ENCODE measurements at places on chromosomes 6 and 20.

DNA sequence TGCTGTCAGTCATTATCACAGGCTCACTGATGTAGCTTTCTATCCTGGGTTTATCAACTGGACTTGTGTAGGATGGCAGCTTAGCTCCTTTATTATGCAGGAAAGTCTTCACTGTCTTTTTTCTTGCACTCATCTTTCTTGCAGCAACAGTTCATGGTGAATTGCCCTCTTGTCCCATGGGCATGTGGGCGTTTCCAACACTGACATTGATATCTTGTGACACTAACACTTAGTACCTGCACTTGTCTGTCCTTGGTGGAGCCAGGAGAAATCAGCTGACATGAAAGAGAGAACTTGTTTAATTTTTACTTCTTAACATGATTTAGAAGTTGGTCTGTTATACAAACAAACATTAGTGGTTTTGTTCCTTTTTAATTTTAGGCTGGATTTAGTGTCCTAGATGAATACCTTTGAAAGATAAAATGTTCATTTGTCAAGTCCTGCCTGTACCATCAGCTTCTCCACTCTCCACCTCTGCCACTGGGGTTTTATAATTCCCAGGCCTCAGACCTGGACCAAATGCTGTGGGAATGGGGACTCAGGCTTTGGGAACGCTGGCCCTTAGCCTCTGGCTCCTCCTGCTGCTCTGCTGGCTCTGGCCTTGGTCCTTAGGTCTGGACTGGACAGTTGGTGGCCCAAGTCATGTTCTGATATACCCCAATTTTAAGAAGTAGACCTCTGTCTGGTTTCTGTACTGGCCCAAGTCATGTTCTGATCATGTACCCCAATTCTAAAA is 161.0 kb upstream of the LAMP5 start:
- no peak for DNase-seq

- DNase-seq: no peak
These were observed 1.4 kb downstream of the CST3 start for GRCh38 chr20:23636182-23636907.

DNA sequence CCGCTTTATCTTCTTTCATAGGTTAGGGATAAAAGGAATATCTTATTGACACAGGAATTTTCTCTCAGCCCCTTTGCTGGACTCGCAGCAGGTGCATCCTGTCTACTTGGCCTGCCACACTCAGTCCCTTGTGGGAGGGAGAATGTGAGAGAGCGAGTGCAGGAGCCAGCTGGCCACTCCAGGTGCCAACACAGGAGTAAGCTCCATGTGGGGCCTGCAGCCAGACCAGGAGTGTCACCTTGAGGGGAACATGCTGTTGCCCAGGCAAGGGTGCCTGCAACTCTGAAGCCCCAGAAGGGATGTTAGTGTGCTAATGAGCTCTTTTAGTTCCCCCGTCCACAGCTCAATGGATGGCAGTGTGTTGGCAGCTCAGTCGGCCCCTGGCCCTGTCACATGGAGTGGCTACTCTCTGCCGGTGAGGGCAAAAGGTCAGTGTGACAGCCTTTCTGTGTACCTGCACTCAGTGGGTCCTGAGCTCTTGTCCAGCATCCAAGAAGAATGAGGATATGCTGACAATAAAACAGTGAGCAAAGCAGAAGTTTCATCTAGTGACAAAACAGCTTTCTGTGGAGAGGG is 57.1 kb downstream of the CRYBG1 start:
- no peak for DNase-seq

GRCh38 chr20:57055345-57055744 is 211.1 kb downstream of the BMP7 start:
- DNase-seq: no peak

GRCh38 chr6:19879663-19880062 is 42.5 kb downstream of the ID4 start:
- DNase-seq: no peak

- no peak for DNase-seq
These were observed 111.1 kb downstream of the FOXC1 start for GRCh38 chr6:1720620-1721322.

GRCh38 chr6:155084431-155085123 is 89.5 kb downstream of the TIAM2 start:
- DNase-seq: no peak

GRCh38 chr20:17904027-17904426 is 64.6 kb downstream of the SNX5 start:
- no peak for DNase-seq

GRCh38 chr6:29016559-29017427 is 11.7 kb upstream of the ZNF311 start:
- DNase-seq: peak; percentile 86

DNA sequence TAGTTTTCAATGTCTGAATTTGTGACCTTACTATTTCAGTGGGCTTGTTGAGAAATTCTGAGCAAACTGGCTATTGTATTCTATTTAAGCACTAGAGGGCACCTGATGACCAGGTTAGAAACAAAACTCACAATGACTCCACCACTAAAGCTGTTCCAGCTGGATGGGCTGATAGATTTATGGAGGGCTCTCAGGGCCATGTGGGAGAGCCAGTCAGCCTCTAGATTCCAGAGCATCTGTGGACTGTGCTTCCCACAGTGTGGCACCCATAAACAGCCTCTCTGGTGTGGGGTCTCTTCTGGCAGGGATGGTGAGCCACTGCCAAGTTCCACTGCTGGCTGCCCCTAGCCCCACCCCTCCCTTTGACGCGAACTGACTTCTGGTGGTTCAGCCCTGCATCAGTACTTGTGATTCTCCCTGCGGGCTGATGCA is 29.2 kb downstream of the C6orf58 start:
- DNase-seq: no peak

GRCh38 chr20:16548068-16548672 is 25.1 kb downstream of the KIF16B start:
- no peak for DNase-seq

DNA sequence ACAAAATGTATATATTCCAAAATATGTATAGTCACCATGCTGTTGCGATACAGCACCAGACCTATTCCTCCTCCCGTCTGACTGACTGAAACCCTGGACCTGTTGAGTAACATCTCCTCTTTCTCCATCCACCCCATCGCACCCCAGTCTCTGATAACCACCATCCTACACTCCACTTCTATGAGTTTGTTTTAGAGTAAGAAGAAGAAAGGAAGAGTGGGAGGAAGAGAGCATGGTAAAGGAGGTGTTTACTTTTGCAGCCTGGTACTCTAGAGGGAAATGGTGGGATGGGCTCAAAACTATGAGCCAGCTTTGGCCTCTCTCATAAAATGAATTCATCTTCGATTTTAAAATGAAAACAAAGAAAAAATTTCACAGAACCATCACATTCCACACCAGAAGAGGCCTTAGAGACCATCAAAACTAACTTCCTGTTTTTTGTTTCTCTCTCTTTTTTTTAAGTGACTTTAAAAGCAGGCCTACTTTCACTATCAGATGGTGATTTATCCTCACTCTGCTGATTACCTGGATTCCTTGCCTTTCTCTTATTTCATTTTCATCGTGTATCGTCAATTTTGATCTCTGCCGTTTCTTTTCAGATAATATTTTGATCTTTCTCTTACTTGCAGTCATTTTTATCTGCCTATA is 16.8 kb upstream of the FUCA2 start:
- no peak for DNase-seq

DNA sequence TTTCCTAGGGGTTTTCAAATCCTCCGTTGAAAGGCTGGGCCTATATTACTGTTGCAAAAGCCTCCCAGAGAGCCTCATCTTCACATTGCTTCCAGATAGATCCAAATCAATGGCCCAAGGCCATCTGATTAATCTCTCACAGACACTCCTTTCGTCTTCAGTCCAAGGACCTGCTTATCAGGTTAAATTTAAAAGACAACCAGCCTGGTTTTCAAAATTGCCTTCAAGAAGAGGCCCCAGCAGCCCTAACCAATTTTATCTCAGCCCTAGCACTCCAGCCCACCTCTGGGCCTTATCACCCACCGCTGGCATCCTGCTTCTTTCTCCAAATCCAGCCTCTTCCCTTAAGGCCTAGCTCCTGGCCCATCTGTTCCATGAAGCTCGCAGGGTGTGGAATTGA is 15.5 kb upstream of the CCND3 start:
- DNase-seq: no peak

- DNase-seq: no peak
These were observed 33.8 kb downstream of the SUMO4 start for GRCh38 chr6:149433881-149434280.

- DNase-seq: no peak
These were observed 3.9 kb downstream of the SRC start for GRCh38 chr20:37349517-37350491.

GRCh38 chr6:111113336-111114086 is 26.2 kb downstream of the SLC16A10 start:
- DNase-seq: no peak

GRCh38 chr6:43257367-43258145 is 14.3 kb downstream of the TTBK1 start:
- DNase-seq: no peak
